LNCaP clone FGC (cell line): ENCODE measurements at places on chromosomes 13 and 19.

DNA sequence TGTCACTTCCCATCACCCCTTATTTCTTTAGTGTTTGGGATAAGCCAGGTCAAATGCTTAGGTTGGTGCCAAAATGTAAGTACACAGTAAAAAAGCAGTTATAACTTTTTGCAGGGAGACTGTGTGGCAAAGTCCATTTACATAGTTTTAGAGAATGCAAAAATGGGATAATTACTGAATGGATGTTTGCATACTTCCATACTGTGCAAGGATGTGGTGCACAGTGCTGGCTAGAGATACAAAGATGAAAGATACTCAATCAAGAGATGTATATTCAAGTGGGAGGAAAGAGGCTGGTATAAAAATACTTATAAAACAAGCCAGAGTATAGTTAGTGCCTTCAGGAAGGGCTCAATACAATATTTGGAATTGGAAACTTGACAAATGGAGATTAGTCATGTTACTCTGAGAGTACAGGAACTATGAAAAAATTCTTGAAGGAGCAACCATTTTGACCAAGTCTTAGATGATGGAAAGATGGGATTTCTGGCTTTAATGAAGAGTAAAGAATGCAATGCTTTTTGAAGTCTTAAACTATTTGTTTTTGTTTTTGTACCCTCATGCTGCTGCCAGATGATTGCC lies 8.0 kb downstream of the PDS5B start:
- DNase-seq = no peak

DNA sequence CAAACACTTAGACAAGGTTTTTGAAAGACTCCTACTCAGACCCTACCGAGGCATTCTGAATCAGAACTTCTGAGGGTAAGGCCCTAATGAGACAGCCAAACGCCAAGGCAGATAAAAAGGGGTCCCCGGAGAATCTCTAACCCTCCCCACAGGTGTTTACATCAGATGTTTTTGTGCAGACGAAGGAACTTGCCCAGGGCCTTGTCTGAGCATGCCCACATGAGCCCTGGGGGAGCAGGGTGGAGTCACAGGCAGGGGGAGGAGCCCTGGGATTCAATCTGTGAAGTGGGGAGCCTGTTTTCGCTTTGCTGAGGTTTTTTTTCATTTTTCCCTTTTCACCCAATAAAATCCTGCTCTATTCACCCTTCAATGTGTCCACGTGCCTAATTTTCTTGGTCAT lies 61.6 kb upstream of the MED4 start:
- DNase-seq = no peak

DNA sequence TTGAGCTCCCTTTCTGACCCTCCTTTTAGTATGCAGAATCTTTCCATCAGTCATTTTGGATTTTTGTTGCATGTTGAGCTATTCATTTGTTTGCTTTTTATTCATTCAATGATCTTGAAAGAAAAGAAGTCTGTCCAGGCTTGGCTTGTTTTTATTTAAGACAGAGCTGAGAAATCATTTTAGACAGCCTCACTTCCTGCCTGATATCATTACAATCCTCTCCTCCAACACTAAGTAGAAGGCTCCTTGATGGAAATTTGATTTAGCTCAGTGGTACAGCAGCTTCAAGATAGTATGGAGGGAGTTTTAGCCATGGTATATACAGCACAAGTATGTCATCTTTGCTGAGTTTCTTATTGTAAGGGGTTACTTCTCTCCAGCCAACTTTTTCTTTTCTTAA lies 28.4 kb downstream of the MBNL2 start:
- DNase-seq = no peak

DNA sequence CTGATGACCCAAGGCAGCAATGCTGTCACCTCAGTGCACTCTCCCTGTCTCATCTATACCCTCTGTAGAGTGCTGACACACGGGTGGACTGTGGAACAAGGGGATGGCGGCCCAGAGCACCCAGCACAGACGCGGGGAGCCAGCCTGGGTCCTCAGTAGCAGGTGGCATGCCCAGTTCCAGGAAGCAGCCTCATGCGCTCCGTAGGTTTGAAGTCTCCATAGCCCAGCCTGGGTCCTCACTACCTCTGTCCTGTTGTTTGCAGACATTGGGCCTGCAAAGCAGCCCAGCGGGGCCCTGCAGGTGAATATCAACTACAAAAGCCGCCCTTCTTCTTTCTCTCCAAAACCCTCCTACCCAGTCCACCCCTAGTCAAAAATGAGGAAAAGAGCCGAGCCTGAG lies 5.0 kb upstream of the SLC7A9 start:
- no peak for DNase-seq

DNA sequence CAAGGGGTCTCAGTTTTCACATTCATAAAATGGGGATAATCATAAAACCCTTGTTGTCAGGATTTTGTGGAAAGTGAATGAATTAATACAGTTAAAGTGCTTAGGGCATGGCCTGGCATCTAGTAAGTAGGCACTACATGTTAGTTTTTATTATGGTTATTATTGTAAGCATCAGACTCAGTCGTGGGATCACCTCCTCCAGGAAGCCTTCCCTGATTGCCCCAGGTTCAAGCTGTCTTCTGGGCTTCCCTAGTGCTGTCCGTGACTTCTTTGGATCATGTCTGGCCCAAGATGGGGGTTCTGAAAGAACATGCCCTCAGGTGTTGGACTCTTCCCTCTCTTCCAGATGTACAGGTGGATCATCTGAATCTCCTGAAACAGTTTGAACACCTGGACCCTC lies 10.7 kb downstream of the NUCB1 start:
- DNase-seq = no peak

DNA sequence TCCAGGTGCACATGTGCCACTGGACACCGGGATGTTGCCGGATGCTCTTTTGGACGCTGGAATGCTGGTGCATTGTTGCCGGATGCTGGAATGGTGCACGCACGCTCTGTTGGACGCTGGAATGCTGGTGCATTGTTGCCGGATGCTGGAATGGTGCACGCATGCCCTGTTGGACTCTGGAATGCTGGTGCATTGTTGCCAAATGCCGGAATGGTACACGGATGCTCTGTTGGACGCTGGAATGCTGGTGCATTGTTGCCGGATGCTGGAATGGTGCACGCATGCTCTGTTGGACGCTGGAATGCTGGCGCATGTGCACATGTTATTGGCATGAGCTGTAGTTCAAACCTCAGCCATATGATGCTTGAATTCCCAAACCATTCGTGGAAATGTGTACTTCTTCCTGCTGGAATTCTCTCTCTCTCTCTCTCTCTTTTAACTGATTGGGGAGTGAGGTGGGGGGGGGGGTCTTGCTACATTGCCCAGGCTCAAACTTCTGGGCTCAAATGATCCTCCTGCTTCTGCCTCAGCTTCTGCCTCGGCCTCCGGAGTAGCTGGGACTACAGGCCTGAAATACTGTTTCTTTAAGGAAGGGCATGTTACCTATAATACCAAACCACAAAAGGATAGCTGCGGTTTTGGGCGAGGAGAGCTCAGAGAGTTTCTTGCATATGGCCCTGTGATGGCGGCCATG lies 1.2 kb upstream of the MCF2L start:
- DNase-seq = no peak

DNA sequence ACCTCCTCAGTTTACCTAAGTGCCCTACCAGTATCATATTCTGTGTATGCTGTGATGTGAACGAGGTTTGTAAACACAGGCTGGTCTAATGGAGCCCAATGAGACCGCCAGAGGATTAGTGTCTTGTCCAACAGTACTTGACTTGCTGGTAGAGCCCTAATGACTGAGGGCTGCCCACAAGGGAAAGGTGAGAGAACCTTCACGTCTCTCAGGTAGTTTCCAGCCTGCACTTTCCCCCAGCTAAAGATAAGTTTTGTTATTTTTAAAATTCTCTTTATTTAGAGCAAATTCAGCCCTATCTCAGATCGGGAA lies 498 bp upstream of the RBM26 start:
- no peak for DNase-seq
